Right ventricle myocardium inferior (tissue), 1 donor: ENCODE measurements at places on chromosomes 5 and 9. TPM values are rescaled to one million over a fixed set of nuclear protein-coding genes. Genes with fewer than 3 reads are reported as not detected.
A peak's percentile ranks its signal among the peaks of the same experiment; 100 is the strongest.

DNA sequence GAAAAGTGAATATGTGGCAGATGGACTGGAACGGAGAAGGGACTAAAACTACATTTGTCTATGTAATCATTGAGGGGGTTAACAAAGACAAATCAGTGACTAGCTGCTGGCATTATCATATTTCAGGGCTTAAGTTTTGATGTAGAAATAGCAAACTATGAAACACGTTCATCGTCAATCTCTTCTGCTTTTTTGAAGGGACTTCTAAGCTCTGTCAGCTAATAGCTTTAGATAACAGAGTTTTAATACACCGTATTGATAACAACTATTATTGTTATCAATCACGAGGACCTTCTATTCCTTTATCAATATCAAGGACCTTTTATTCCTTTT lies 38.9 kb upstream of the MRPS30 start:
- no peak for DNase-seq

DNA sequence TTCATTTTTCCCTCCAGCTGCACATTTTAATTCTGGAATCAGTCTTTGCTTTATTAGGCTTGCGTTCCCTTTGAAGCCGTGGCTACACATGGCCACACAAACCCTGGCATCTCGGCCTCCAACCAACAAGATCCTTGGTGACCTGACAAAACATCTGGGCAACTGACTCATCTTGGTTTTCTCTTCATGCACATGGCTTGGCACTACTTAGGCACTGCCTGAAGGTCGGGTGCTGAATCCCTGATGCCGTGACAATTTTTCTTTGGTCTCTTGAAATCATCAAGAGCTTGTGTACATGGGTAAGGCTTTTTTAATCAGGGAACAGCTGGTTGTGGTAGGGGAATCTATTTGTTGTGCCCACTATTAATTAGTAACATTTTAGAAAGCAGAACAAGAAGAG lies 16.0 kb upstream of the PAPPA start:
- DNase-seq: no peak

- no peak for DNase-seq
Observed at GRCh38 chr5:29963956-29964355, 1229.5 kb upstream of the CDH6 start.

DNA sequence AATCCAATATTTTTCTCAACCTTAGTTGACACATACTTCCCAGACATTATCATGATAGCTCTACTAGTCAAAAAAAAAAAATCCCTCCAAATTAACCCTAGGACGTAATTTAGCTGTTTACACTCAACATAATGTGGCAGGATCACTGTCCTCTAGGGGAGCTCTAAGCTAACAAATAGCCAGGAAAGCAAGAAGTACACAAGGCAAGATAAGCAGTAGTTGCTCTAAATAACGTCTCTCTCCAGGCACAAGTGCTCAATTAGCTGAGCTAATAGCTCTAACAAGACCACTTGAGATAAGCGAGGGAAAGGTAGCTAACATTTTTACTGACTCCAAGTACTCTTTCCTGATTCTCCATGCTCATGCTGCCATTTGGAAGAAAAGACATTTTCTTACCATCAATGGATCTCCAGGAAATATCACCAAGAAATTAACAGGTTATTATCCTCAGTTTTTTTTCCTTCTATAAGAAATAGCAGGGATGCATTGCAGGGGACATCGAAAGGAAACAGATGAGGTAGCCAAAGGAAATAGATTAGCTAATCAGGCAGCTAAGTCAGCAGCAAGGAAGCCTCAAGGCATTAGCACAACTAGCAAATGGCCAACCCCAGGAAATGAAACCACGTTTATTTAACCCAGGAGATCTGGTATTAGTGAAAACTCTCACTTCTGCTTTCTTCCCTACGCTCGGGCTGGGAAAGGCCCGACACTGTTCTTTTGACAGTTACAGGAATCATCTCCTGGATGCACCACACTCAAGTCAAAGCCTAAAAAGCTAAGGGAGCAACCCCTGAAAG lies 614.1 kb downstream of the PTPRD start:
- no peak for DNase-seq

- DNase-seq: no peak
Observed at GRCh38 chr5:62707131-62707530, 128.5 kb downstream of the LRRC70 start.

- DNase-seq: no peak
Observed at GRCh38 chr9:4106760-4107143, 193.1 kb downstream of the GLIS3 start.

The FIBCD1 gene
- 0.57 TPM for total RNA-seq

The SECISBP2 gene
- total RNA-seq: 16.4 TPM

DNA sequence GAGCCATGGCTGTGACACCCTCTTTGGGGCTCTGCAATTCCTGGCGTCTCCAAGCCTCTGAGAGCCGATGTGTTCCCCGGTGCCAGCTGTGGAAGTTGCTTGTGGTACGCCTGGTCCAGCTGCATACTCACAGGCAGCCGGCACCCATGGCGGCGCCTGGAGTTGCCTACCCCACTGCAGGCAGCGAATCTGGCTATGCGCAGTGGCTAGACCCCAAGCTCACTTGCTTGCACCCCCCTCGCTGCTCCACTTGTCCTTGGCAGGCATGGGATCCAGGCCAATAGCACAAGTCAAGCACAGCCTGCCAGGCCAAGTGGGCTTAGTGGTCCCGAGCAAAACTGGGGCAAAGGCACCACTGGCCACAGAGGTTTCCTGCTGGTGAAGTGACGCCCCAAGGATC lies 24.7 kb upstream of the GABRA6 start:
- peak; percentile 45 for DNase-seq

GRCh38 chr5:109654455-109654854 lies 35.3 kb upstream of the MAN2A1 start:
- DNase-seq: no peak

GRCh38 chr5:147437161-147437596 lies 72.7 kb downstream of the DPYSL3 start:
- DNase-seq: no peak

The IFNA13 gene
- total RNA-seq: not detected
